ENCODE measurements at places on chromosomes 11 and 22. TPM values are rescaled to one million over a fixed set of nuclear protein-coding genes. Genes with fewer than 3 reads are reported as not detected.
A peak's percentile ranks its signal among the peaks of the same experiment; 100 is the strongest.

The OR2AG1 gene
- not detected for total RNA-seq

The P2RY6 gene
- not detected for total RNA-seq

The SCARF2 gene
- 50.5 TPM for total RNA-seq

The INS gene
- not detected for total RNA-seq

GRCh38 chr22:46390652-46391301, 55.3 kb downstream of the TRMU start:
- DNase-seq: peak; percentile 63

DNA sequence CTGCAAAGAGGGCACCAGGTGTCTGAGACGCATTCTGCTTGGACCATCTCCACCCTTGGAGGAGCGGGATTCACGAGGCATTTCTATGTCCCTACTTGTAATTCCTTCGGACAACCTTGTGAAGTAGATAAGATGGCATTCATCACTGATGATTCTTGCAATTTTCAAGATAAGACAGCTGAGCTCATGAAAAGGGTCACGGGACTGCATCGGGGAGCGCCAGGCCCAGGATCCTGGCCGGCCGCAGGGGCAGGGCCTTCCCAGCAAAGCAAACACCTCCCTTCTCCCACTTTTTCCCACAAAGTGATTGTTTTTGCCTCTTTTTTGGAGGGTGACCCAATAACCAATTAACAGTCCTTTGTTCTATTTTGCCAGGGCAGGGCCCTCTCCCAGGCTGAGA, 8.4 kb downstream of the LIF start:
- DNase-seq: no peak

DNA sequence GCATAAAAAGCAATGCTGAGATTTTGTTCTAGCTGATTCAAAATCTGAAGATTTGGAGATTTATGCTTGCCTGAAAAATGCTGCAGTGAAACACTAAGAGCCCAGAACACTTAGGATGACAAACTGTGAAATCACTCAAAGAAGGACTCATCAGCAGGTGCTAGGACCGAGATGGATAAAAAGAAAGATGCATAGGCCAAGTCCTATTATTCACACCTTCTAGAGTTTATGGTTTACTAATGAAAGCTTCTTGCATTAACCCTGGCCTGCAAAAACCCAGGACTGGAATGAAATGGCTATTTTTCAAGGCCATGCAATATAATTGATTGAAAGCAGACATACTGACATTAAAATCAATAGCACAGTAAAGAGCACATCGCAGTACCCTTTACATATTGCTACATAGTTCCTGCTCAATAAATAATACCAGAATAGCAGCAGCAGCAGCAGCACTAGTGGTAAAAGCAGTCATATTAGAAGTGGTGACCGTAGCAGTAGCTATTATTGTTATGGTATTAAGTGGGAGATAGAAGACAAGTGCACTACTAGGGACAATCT, 161.7 kb downstream of the RAB38 start:
- no peak for DNase-seq

Data from SJSA1 (cell line).